AG04450 (cell line): ENCODE measurements at places on chromosomes 7 and 10. TPM values are rescaled to one million over a fixed set of nuclear protein-coding genes. Genes with fewer than 3 reads are reported as not detected.

The DNAH11 gene
- not detected in 2 replicates for polyA plus RNA-seq

GRCh38 chr7:47186316-47186715, 395.6 kb downstream of the TNS3 start:
- no peak for DNase-seq

DNA sequence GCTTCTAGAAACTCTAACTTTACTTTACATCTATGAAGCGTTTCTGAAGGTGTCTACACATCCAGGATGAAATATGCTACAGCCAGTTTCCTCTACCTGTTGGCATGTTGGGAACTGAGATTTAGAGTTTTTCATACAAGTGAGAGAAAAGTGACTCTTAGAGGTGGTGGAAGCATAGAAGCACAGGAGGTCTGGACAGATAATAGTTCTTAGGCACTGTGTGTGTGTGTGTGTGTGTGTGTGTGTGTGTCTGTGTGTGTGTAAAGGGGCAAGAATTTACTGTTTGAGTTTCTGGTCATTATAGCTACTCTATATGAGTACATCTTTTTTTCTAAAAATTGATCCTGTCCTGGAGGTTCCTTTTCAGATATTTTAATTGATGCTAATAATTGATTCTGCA, 110.7 kb upstream of the MTPN start:
- DNase-seq = no peak

The EBLN1 gene
- polyA plus RNA-seq = not detected in 2 replicates

DNA sequence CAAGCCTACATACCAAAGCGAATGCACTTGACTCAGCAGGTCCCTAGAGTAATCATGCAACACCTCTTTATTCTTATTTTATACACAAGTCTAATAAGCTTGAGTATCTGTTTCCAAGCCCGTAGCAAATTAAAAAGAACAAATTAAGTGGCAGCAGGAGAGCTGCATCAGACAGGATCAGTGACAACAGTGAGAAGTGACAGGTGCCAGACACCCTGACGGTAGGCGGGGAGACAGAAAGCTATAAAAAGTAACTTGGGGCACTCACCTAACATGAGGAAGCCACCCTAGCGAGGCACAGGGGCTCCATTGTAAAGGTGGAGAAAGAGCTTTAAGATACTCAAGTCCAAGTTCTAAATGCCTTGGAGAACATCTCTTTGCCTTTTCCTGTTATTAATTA, 174.2 kb downstream of the PLXNA4 start:
- no peak for DNase-seq

- peak; percentile 8 for DNase-seq
Observed at GRCh38 chr7:142811154-142811737, 40.5 kb downstream of the PRSS2 start.

The DHTKD1 gene
- 17.5 and 21.5 TPM in 2 replicates for polyA plus RNA-seq
